ENCODE measurements at places on chromosomes 12 and 14.

- no peak for DNase-seq
Observed at GRCh38 chr12:125687820-125688219, 622.6 kb downstream of the AACS start.

DNA sequence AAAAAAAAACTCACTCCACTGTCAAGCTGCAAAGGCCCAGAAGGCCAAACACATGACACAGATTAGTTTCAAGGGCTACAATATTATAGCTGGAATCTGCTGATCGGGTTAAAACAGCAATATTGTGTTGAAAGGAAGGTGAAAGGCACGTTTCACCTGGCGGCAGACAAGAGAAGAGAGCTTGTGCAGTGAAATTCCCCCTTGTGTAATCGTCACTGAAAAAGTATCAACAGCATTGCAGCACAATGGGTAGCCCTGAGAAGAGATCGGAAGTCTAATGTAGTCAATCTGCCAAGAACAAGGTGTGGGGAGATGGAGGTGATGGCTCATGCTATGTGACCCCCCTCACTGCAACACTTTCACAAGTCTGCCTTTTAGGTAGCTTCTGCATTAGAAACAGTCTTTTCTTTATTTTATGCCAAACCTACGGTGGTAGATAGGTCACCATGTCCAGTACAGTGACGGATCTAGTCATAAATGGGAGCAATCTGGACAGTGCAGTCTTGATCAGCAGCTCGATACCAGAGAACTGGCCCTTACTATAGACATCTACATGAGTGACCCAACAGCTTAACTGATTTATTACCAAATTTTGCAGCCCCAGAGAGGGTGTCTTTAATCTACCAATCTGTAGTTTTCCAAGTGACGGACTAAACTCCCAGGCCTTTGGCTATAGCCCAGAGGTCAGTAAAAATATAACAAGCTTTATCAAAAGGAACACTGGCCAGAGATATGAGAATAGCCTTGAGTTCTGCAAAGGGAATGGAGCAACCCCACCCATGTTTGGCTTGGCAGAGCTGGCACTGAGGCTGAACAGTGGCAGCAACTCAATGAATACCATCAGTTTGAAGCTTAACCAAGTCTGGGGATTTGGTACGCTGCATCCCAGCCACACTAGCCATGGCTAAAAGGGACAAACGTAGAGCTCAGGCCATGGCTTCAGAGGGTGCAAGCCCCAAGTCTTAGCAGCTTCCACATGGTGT, 35.4 kb downstream of the SPTSSA start:
- DNase-seq, result no peak

- no peak for DNase-seq
Observed at GRCh38 chr12:107788690-107789458, 14.4 kb downstream of the ASCL4 start.

- DNase-seq, result no peak
Observed at GRCh38 chr12:75439930-75440329, 40.6 kb upstream of the GLIPR1 start.

GRCh38 chr14:38389681-38390080, 133.8 kb upstream of the CLEC14A start:
- peak; percentile 21 for DNase-seq

DNA sequence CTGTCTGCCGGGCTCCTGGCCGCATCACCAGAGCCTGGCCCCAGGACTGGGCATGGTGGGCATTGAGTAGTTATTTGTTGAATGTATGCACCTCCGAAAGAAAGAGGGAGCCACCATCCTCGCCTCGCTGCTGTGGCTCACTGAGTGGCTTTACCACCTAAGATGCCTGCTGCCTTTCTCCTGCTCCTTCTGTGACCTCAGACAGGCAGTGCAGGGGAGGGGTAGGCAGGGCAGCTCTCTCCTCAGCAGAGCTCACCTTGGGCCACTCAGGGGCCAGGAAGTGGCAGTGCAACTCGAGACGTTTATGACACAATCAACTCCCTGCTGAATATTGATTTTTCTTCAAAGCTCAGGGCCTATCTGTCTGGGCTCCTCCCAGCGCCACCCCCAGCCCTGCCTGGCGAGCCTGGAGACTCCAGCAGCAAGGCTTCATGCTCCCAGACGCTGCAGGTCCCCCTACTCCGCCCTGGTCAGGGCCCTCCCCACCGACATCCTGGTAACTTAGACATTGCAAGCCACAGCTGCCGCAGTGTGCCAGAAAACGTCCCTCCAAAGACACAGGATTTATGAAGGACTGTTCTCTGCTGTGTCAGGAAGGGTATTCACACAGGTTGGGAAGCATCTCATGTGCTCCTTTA, 84.3 kb upstream of the DIO3 start:
- peak; percentile 23 for DNase-seq

DNA sequence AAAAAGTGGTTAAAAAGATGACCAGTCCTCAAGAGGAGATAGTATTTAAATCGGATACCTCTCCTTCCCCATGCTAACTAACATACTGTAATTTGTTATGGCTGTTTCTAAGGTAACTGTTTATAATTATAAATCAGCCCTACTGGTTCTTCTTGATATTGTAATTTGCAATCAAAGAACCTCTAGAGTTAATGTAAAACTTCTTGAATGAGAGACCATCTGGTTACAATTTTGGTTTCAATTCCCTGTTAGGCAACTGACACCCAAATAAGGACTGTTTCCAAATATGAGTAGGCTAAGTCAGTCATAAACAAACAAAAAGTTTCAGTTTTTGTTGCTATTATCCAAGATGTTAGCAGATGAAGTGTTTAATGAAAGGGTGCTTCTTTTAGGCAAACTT, 120.2 kb upstream of the DNM1L start:
- no peak for DNase-seq

DNA sequence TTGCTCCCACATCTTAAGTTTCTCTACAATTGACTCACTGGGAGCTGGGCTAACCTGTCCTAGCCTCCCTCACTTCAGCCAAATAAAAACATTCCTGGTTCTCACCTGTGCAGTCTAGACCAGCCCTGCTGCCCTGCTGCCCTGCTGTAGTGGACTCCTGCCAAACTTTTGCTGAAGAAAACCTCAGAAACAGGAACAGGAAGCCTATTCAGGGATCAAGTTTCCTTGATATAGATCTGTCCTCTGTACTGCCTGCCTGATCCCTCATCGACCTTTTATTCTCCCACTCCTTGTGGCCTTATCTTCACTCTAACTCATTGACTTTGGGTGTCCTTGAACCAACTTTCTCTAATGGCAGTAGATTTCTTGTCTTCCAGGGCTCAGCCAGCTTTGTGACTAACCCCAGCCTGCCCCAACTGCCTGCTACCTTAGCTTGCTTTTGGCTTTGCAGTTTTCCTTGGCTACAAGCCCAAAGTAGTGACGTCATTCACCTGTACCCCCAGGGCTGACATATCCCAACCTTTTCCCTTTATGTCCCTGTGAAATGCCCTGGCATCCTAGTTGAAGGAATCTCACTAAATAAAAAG, 234.8 kb downstream of the DUSP6 start:
- DNase-seq, result peak; percentile 87

DNA sequence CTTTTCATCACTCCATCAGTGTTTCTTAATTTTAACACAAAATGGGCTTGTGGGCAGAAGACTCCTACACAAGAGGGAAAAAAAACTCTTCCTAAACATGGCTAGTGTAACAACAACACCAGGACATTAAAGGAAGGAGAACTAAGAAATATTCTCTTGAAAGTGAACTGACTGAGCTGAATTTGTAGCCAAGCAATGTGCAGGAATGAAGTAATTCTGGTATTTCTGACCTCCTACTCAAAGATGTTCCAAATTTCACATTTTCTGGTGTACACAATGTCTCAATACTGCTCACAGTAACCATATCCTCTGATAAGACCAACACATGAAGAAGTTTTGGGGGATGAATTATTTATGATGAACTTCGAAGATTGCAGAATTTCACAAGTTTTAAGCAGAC, 357.3 kb downstream of the DUSP6 start:
- no peak for DNase-seq

- no peak for DNase-seq
Observed at GRCh38 chr12:21718944-21719650, 55.4 kb downstream of the KCNJ8 start.

DNA sequence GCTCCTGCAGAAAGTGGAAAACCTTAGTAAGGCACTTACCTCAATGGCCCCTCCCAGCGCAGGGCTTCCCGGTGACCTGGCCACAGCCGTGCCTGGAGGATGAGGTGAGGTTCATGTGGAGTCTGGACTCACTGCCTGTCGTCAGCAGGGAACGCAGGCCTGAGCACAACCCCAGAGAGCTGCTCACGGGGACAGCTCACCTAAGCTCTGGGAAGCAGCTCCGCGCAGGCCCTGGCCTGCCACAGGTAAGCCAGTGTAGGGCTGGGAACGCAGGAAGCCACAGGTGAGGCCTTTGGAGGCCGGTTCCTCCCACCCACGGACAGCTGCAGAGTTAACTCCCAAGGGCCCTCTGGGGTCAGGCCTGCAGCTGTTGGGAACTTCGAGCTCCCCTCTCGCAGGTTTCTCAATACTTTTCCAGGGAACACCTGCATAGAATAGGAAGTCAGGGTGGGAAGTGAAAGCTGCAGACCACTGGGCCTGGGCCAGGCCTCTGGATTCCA, 32.7 kb downstream of the ANAPC7 start:
- DNase-seq, result no peak

GRCh38 chr12:42762395-42762925, 172.9 kb upstream of the PRICKLE1 start:
- no peak for DNase-seq

DNA sequence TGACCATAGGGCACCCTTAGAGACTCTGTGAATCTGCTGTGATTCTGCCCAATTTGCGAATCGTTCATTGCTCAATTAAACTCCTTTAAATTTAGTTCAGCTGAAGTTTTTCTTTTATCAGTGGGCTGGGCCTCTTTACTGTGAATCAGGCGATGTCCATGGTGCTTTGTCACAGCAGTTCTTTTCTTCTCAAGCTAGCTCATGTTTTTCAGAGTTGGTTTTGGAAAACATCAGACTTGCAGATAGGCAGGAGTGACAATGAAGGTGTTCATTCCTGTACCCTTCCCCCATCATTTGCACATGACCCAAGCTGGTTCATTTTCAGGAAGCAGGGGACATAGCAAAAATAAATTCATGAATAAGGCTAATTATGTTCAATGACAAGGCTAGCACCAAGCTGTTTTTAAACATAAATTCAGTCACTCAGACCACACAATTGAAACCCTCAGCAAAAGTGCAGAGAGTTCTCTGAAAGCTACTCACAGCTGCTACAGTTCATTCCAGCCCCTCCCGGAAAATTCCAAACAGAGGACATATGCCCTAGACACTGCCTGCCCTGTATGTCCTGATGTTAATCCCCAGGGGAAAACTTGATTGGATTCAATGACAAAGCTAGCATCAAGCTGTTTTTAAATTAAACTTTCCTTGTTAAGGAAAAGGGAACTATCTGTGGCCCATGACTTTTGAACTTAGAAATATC, 383.3 kb downstream of the C12orf75 start:
- DNase-seq, result no peak

GRCh38 chr12:112685321-112685720, 106.2 kb upstream of the RPH3A start:
- no peak for DNase-seq

DNA sequence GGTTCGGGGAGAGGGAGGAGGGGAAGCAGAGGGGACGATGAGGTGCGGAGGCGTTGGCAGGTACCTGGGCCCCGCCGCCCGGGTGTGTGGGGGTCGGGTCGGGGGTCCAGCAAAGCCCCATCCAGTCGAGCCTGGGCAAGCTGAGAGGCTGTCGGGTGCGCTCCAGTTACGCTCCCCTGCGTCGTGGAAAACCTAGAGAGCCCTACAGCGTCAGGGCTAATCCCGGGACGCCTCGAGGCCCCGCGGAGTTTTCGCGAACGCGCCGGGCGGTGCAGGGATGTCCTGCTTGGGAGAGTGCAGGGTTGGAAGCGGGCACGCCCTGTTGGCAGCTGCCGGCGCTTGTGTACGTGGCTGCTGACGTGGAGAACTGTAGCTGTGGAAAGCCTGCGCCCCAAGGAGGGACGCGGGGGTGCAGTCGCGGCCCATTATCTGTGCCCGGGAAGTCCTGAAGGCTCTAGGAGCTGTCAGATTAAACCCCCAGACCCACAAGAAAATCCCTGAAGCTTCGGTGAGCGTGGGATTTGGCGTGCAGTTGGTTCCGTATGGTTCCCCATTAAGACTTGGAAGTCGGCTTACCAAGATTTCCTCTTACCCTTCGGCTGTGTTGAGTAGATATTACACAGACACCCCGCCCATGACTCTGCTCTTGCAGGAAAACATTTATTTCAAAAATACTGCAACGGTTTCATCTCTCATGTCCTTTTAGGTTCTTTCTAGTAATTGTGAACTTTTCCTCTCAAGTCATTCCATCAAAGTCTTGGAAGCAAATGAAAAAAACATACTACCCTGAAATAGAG, 11.3 kb upstream of the SLC38A2 start:
- no peak for DNase-seq

- DNase-seq, result no peak
Observed at GRCh38 chr12:52600941-52601481, at the start of gene KRT72. TSS of gene KRT72 (minus strand) at chr12:52601463. CDS start at chr12:52601452, 11 bp downstream.

DNA sequence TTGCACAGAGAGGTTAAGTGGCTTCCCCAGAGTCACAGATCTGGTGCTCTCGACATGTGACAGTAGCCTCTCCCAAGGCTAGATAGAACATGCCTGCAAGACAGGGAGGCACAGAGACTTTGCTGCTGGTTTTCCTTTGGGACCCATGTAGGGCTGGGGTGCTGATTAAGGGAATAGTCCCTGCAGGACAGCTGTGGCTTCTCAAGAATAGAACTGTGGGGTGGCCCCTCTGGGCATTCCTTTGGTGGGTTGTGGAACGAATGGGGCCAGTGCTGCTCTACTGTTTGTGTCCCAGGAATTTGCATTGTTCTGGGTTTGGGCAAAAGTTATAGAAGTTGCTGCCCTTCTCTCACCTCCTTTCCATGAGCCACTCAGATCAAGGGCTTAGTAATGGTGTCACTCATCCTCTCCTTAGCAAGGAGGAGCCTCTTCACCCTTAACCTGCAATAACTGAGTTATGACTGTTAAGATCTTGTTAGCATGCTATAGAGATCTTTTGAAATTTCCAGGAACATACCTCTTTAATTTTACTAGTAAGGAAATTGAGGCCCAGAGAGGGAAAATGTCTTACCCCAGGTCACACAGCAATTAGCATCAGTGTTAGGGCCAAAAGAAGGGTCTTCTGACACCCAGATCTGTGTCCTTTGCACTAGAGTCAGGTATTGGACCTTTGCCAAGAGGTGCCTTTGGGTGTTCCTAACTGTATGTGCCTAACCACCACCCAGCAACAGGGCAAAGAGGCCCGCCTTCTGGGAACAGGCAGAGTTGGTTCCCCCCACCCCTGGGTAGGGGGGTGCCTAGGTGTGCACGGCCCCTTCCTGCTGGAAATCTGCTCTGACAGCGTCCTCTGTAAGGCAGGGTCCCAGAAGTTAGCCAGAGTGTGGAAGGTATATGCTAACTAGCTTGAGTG, 31.4 kb downstream of the CD9 start:
- DNase-seq, result no peak

GRCh38 chr12:107845980-107846659, 71.6 kb downstream of the ASCL4 start:
- no peak for DNase-seq
